ENCODE measurements at places on chromosomes 13 and 19.

DNA sequence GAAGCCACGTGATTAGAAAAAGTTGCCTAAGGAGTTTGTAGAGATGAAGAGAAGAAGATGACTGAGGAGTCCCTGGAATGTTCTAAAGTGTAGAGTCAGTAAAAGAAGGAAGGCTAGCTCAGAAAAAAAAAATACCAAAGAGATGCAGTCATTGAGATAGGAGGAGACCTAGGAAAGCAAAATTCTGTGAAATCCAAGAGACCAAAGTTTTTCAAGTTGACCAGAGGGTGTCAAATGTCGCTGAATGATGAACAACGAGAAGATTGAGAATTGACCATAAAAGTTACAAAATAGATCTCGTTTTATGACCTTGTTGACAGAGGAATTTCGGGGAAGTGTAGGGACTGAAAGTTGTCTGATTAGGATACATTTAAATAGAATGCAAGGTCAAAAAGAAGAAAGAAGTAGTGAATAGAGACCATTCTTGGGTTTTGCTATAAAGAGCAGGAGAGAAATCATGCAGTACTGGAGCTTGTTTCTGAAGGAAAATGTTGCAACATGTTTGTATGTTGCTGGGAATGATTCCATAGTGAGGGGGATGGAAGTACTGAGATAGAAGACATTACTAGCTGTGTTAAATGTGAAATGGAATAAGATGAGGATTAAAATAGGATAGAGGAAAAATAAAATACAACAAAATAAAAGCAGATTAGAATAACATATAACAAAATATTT is 30.2 kb upstream of the HTR2A start:
- no peak for DNase-seq

DNA sequence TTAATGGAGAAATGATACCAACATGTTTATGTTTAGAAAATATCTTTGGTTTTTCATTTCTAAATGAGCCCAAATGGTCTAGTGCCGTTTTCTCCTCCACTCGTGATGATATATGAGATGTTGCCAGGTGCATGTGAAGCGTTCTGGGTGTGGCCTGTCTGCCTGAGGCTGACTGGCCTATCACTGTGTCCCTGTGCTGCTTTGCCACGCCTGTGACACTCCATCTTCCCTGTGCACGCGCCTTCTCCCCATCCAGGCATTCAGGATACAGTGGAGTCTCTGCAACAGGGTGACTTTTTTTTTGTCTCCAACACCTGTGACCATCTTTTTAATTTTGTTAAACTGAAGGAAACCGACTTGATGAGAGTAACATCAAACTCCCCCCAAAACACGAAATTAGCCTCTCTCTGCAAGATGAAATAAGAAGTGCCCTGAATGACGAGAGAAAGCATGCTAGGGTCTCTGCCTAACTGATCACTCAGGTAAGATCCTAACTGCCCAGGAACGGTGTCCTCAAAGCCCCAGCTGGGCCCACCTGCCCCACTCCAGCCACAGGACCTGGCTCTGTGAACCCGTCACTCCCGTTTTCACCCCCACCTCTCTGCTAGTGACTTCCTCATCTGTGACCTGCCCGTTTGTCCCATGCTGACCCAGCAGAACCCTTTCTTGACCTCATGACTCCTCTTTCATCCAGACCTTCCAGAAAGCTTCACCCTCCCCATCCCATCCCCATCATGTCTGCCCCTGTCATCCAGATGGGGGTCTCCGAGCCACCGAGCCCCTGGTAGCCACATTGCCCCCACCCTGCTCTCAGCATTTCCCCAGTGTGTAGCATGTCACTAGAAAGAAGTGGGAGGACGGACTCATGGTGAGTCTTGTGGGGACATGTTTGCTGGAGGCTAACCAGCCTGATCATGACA is 33.2 kb upstream of the TFDP1 start:
- DNase-seq: no peak

- no peak for DNase-seq
Measured at GRCh38 chr13:57424379-57424778, 207.2 kb upstream of the PCDH17 start.

DNA sequence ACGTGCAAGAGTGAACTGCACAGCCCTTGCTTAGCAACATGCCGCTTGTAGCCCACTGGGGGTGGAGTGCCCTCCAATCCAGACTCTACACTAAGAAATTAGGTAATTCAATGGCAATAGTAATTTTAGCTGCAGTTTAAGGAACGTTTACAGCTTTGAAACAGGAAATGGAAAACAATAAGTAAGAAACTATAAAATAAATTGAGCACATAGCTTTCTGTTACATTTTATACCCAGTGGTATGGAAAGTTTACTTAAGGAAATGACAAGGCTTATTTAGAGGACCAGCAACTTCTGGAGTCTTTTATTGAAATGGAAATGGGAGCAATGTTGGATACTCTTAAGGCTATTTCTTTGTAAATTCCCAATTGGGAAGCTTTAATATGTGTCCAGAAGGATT is 373.2 kb downstream of the KCNRG start:
- DNase-seq: no peak

DNA sequence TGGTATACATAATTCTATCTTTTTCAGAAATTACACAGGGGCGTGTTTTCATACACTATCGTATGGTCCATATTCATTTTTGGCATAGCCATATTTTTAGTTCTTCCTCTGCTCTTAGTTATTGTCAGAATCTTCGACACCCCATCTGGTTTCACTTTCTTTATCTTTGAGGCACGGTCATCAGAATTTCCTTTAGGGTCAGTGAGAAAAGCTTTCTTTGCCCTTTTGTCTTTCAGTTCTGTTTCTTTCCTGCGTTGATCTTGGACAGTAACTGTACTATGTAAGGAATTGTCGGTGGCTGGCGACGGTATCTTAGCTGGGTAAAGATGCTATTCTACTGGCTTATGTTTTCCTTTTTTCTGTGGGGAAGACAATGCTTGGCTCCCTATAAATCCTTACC is 10.6 kb upstream of the KIR2DL4 start:
- no peak for DNase-seq

DNA sequence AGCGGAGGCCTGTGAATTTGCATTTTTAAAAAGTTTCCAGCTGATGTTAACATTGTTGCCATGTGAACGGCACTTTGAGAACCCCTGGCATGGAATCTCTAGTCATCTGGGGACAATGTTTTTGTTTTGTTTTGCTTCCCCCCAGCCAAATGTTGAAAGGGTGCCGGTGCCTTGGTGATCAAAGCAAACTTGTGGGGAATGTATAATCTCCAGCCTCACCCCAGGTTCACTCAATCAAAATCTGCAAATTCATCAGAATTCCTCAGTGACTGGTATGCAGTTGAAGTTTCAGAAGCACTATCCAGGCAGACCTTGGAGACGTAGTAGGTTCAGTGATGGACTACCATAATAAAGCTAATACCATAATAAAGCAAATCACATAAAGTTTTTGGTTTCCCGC is 428.7 kb downstream of the MYO16 start:
- DNase-seq: no peak

GRCh38 chr13:60152904-60153303 is 10.8 kb downstream of the DIAPH3 start:
- no peak for DNase-seq

GRCh38 chr19:39518458-39518857 is 3.5 kb downstream of the SELENOV start:
- DNase-seq: no peak

DNA sequence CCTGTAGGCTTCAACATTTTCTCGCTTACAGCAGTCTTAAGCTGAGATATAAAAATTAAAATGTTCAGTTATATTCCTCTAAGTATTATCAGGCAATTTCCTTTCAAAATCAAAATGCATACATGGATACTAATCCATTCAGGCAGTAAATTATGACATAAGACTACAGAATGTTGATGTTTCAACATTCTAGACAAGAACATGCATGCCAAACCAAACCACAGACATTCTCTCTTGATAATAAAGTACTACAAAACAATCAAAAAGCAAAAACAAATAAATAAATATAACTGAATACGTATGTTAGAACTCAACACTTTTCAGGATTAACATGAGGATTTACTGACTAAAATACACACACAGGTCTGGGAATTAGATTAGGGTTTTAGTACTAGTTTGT is 7.7 kb downstream of the DIS3 start:
- DNase-seq: no peak

- DNase-seq: no peak
Measured at GRCh38 chr13:101986316-101986715, 415.5 kb downstream of the FGF14 start.

DNA sequence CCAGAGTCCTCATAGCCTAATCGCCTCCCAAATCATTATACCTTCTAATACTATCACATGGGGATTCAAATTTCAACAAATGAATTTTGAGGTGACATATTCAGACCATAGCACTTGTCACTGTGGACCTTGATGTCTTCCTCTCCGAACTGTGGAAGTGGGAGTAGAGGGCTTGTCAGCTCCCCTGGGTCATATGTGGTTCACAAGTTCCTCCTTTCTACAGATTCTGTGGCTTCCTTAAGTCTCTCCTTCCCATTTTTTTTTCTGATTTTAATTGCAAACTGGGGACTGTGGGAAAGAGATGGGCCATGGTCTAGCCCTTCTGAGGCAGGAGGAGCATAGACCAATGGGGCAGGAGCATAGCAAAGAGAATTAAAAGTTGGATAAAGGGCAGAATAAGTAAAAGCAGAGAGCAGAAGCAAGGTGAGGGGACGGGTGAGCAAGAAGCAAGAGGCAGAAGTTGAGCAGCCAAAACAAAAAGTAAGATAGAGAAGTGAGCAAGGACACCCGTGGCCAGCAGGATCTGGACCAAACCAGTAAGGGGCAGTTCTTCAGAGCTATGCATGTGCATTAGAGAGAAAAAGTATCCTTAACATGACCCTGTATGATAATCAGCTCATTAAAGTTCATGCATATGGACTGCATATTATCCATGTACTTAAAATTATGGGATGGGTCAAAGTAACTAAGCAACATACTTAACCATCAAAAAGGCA is 2.6 kb upstream of the SIGLEC7 start:
- DNase-seq: no peak

DNA sequence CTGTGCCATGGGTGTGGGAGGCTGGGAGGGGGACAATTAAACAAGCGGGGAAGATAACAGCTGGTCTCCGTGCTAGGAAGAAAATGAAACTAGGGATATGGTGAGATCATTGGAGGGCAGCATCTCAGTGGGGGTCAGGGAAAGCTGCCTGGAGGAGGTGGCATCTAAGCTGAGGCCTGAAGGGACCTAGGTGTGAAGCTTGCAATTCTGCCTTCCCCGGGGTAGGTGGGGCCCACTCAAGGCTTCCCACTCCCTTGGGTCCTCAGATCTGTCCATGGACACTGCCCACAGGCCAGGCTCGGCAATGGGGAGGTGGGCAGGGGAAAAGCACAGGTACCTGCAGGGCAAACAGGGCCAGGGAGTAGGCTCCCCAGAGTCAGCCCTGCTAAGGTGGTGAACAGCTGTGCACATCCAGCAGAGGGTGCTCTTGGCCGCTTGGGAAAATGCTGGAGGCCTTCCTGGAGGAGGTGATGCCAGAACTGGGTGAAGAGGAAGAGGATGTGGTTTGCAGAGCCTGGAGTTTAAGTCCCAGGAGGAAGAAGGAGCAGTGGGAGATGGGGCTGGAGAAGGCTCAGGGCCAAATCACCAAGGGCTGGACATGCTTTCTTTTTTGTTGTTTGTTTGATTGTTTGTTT is 25.7 kb upstream of the CCNE1 start:
- DNase-seq: no peak

DNA sequence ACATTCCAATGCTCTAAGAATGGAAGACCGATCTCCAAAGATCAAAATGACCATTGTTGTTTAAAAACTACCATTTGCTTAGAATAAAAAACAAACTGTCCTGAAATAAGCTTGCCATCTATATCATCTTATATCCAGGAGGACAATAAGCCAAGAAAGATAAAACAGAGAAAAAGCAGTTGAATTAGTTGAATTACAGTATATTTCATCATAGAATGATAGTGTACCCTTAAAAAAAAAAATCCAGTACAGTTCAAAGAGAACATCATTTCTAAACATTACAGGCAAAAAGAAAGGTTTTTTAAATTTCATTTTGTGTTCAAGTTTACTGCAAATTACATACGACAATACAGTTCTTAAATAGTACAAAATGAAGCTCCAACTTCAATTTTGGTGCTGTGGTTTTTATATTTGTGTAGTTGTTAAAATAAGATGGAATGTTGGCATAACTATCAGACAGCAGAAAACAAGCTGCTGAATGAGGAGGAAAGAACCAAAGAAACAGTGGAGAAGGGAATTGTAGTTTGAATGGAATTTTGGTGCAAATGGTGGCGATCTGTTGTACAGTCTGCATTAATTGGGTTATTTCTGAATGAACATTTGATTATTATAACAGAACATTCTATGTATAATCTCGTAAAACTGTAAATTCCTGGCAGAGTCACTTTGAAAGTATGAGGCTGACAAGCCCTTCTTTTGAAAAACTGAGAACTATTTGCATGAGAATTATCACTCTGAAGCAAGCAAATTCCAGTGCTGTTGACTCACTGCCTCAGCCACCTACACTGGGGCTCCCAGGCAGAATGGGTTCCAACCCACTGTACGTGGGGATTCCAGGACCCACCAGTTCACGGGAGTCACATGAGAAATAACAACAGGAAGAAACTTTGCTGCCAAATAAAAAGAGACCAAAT is 37.7 kb downstream of the LHFPL6 start:
- no peak for DNase-seq

- DNase-seq: no peak
Measured at GRCh38 chr13:111948811-111949210, 118.1 kb upstream of the SOX1 start.

DNA sequence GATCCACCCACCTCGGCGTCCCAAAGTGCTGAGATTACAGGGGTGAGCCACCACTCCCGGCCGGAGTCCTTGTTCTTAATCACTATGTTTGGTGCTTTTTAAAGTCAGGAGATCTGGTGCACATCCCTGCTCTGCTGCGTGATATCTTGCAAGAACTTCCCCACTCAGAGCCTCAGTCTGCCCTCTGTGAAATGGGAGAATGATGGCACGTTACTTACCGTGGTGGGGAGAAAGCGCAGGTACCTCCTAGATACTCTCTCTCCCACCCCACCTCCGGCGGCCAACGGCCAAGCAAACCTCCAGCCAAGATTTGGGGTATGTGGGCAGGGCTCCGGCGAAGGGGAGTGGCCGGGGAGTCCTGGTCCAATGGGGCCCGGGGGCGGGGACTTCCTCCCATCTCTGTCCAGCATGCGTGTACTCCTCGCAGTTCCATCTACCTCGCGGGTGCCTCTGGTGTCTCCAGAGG is at the start of gene RYR1:
TSS of gene RYR1 (plus strand) at position 424 of the 466 bp plus-strand sequence. CDS start 139 bp downstream, outside the sequence.
- DNase-seq: peak; percentile 13

GRCh38 chr19:6269101-6269886 is 10.5 kb downstream of the MLLT1 start:
- no peak for DNase-seq
